Vagina (tissue), 2 donors: ENCODE measurements at places on chromosomes 13 and 19.
A peak's percentile ranks its signal among the peaks of the same experiment; 100 is the strongest.

GRCh38 chr13:30799356-30799824 lies 64.0 kb downstream of the ALOX5AP start:
- no peak for DNase-seq

DNA sequence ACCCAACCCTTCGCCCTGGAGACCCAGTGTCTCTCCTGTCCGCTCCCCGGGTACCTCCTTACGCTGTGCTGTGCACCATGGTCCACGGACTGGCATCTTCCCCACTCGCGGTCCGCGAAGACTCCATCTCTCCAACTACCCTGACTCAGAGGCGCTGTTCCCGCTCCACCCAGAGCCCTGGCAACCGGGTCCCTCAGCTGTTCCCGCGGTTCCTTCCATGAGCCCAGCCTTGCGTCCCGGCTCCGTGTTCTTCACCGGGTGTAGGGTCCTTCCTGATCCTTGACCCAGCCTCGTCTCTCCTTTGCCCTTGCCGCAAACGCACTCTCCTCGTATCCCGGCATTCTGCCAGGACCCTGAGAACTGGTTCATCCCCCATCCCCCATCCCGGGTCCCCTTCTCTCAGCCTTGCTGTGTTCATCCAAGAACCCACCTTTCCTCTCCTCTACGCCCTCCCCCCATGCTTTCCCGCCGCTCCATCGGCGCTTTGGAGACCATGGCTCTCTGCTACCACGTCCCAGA lies 664 bp downstream of the ICAM5 start:
- DNase-seq: peak; percentile 92

DNA sequence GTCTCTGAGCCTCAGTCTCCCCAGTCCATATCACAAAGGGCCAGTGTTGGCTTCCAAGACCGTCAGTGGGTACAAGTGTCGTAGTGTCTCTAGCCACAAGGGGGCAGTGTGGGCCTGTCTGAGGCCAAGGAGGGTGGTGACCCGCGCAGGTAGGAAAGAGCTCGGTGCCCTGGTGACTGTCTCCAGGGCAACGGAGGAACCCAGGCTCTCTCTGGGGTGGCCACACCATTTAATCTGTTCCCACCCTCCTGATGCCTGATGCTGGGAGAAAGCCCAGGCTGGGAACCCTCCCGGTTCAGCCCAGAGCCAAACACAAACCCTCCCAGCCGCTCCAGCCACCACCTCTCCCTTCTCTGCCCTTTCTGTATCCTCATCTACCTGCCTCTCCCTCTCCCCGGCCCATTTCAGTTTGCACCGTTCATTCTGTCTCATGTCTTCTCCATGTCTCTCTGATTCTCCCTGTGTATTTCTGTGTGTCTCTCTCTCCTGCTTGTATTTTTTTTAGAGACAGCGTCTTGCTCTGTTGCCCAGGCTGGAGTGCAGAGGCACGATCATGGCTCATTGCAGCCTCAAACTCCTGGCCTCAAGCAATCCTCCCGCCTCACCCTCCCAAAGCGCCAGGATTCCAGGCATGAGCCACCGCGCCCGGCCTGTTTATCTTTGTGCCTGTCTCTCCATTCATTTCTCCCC lies 17.5 kb upstream of the MEIS3 start:
- DNase-seq: no peak

- no peak for DNase-seq
These were observed 262.2 kb downstream of the KLF5 start for GRCh38 chr13:73321043-73321442.

- no peak for DNase-seq
These were observed 309.9 kb upstream of the SLITRK1 start for GRCh38 chr13:84192125-84192524.

DNA sequence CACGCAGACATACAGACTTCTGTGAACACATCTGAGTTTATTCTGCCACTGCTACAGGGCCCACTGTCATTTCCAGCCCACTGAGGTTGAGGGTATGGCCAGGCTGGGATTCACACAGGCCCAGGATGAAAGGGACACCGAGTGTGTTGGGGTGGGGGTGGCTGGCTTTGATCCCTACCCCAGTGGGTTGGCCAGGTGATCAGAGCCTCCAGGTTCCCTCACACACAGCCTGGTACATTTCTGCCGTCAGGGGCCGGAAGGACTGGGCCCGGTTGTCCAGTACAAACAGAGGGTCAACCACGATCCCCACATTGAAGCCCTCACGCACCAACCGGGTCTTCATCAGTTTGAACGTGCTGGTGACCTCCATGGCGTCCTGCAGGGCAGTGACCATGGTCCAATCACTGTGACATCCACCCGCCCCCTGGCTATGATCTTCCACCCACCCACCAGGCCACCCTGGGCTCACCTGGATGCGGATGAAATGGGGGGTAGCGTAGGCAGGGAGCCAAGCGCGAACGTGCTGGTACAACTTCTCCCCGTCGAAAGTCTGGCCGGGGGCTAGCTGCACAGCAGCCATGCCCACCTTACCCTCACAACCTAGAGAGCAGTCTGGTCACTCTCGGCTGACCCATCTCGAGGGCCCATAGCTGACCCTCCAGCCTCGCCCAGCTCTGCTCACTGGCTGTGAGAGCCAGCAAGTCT lies 13.3 kb downstream of the SLC27A5 start:
- DNase-seq: no peak

GRCh38 chr13:110343241-110343865 lies 36.3 kb downstream of the COL4A2 start:
- no peak for DNase-seq

GRCh38 chr19:5536337-5536894 lies 31.3 kb downstream of the TINCR start:
- no peak for DNase-seq

- no peak for DNase-seq
These were observed 152.4 kb upstream of the ATXN8OS start for GRCh38 chr13:69955271-69955670.
